Stimulated activated CD8-positive, alpha-beta memory T cell treated with anti-CD3 and anti-CD28 coated beads, Interleukin-2, amount 100 ng/mL, for 1 hour (primary cell): ENCODE measurements at places on chromosomes 1 and 21.

DNA sequence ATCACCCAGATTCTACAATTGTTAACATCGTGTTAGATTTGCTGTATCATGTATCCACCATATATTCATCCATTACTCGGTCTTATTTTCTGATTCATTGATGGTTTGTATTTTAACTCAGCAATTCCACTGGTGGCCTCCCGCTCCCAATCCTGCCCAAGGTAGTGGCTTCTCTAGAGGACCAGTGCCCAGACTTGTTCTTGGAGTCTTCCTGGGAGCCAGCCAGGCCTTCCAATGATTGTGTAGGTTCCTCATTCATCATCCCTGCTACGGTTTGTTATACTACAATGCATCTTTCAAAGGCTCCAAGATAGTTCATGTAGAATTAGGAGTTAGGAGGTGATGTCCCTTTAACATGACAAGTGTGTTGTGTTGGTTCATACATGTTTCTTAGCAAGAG is 451.1 kb downstream of the SETD4 start:
- DNase-seq, result no peak

DNA sequence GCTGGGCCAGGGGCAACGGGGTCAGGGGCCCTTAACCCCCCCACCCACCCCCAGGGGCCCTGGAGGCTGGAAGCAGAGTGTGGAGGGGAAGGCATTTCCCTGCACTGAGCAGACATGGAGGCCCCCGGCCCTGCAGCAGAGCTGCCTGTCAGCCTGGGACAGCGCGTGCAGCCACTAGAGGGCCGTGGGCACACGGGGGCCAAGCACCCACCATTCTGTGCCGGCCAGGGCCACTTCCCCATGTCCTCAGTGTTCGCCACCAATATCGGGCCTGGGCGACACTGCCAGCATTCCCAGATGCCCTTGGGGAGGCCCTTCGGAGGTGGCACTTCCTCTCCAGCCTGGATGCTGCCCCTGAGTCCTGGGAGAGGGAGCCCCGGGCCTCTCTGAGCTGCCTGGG is 23.2 kb upstream of the ARHGEF16 start:
- no peak for DNase-seq

GRCh38 chr1:37177230-37177864 is 143.0 kb upstream of the GRIK3 start:
- DNase-seq, result no peak

GRCh38 chr1:25728301-25728935 is 71.6 kb upstream of the SELENON start:
- DNase-seq, result no peak

GRCh38 chr1:234573711-234574299 is 36.2 kb downstream of the IRF2BP2 start:
- DNase-seq, result no peak

- no peak for DNase-seq
Observed at GRCh38 chr1:107689733-107690132, 275.2 kb downstream of the VAV3 start.

- no peak for DNase-seq
Observed at GRCh38 chr1:3625151-3625907, 514 bp downstream of the TPRG1L start.

DNA sequence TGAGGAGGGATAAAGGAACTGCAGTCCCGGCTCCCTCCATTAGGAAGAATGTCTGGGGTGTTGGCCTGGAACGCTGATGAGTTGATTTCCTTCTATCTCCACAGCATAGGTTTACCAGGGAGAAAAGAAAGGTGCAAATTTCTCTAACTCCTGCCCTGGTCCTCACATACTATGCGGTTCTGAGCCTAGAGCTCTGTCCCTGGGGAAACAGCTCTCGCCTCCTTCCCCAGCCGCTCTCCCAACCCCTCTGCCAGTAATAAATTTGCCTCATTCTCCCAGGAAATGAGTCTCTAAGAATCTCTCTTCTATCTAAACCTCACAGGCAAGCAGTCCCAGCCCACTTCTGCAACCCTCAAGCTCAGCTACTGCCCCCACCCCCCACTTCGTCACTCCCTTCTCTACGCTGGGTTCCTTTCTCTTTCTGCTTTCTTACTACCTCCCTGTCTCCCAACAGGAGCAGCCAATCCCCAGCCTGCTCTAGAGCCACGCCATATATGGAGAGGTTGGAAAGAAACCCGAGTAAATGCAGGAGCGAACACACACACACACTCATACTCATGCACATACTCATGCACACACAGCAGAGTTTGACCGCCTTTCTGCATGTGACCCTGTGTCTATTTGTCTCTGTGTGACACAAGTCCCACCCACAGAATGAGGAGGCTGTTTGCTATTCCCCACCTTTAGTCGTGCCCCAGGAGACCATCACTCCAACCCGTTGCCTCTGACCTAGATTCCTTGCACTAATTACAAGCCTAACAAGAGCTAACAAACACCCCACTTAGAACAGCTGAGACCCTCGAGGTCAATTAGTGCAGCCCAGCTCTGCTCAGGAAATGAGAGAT is 13.4 kb downstream of the PLEKHO1 start:
- no peak for DNase-seq

GRCh38 chr1:107620753-107621152 is 344.2 kb downstream of the VAV3 start:
- no peak for DNase-seq

DNA sequence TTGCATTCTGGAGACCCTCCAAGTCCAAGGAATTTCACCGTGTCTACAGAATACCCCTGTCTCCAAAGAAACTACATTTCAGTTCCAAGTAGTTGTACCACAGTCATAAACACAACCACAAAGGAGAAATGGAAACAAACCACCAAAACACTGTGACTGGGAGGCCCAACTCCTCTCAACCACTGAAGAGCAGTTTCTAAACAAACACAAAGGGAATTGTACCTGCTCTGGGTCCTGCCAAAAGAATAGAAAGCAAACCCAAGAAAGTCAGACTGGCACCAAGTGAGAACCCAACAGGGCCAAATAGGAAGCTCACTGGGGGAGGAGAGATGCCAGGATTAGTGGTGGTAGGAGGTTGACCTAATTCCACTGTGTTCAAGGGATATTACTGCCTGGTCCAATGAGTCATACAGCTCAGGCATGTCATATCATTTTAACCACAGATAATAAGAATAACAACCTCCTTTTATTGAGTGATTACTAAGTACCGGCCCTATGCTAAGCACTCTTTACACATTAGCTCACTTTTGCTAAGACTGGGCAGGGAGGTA is 123.9 kb upstream of the PPP2R5A start:
- DNase-seq, result no peak

GRCh38 chr1:235532360-235532759 is 28.1 kb upstream of the B3GALNT2 start:
- no peak for DNase-seq

- DNase-seq, result no peak
Observed at GRCh38 chr1:173213665-173214064, 6.5 kb upstream of the TNFSF4 start.

DNA sequence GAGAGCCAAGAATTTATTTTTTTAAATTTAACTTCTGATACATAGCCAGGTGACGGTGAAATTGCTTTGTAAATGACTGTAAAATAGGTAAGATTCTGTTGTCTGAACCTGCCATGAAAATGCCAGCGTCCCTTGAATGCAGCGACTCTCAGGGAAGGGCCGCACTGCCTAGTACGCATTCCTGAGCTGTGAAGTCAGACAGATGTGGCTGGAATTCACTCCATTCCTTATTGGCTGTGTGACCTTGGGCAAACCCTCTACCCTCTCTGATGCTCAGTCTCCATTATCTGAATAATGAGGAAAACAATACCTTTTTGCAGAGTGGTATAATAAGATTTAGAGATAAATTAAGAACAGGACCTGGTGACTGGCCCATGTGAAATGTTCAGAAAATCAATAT is 167.1 kb upstream of the DAB1 start:
- no peak for DNase-seq

- no peak for DNase-seq
Observed at GRCh38 chr1:56429288-56429687, 150.1 kb downstream of the PLPP3 start.

DNA sequence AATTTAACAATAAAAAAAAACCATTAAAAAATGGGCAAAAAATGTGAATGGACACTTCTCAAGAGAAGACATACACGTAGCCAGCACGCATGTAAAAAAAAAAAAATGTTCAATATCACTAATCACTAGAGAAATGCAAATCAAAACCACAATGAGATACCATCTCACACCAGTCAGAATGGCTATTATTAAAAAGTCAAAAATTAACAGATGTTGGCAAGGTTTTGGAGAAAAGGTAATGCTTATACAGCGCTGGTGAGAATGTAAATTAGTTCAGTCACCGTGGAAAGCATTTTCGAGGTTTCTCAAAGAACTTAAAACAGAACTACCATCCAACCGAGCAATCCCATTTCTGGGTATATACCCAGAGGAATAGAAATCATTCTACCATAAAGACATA is 1091.5 kb upstream of the B3GALT2 start:
- no peak for DNase-seq

GRCh38 chr1:155890251-155890650 is 20.9 kb downstream of the RIT1 start:
- DNase-seq, result no peak

GRCh38 chr1:12125422-12126355 is 41.1 kb upstream of the TNFRSF1B start:
- DNase-seq, result no peak

DNA sequence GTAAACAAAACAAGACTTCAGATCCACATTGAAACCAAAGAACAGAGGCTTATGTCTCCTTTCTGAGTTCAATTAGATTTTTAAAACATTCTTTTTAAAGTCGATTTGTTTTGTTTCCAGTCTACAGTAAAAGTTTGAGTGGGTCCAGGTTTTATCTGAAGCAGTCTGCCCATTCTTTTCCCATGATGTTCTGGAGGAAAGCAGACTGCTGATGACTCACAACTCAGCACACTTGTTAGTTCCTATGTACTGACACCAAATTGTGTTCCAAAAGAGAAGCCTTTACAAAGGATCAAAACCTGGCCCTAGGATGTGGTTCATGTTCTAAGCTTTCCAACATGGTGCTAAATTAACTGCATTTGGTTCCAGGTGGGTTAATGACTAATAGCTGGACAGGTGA is 11.4 kb upstream of the CCN1 start:
- DNase-seq, result no peak

DNA sequence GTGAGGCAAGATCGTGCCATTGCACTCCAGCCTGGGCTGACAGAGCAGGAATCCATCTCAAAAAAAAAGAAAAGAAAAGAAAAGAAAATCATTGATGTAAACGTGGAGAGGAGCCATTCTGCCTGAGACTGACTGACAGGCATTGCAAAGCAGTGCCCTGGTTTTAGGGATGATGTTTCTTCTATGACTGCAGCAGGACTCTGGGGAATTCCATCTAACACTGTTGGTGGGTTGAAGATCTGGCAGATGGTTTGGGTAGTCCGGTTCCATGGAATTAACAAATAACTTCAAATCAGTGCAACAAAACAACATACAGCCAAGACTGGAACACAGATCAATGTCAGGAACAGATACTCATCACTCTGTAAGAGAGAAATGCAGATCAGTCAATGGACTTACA is 17.8 kb upstream of the LAMC2 start:
- no peak for DNase-seq

- no peak for DNase-seq
Observed at GRCh38 chr21:28687586-28687985, 305.1 kb downstream of the LTN1 start.

GRCh38 chr1:91402023-91402422 is 2.6 kb downstream of the HFM1 start:
- DNase-seq, result no peak

- DNase-seq, result no peak
Observed at GRCh38 chr1:18922319-18922726, 20.0 kb upstream of the ALDH4A1 start.
